ENCODE measurements at places on chromosomes 2 and 18.

DNA sequence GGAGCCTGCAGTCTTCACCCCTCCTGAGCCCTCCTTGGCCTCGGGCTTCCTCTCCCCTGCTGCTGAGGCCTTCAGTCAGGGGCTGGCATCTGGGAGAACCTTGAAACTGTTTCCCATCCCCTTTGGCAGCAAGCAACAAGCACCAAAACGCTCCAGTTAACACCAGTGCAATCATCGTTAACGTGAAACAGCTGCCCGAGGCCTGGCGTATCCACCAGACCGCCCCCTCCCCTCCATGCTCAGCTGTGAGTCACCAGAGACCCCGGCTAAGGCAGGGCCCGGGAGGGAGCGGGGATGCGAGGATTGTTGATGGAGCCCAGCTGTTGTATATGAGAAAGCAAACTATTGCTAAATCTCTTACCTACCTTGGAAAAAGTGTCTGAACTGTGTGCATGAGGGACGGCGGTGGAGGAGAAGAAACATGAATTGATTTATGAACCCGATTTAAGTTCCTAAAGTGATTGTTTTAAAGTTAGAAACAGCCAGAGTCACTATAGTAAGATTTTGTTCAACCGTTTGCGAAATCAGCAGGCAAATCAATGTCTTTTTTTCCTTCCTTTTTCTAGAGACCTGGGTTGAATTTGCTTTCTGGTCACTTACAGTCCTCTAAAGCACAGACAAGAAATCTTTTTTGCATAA lies 5.2 kb downstream of the ZFP36L2 start:
- DNase-seq = peak; percentile 31

DNA sequence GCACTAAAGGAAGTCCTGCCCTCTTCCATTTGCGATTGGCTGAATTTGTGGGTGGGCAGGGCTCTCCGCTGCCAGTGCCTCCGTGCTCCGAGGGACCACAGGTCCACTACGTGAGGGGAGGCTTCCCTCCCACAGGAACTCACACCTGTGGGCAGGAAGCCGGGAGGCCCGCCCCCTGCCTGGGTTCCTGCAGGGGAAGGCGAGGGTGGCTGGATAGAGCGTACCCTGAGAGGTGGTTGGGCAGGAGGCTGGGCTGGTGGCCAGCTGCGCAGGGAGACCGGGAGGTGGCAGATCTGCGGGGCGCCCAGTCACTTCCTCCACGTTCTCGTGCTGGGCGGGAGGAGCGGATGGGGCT lies 47.0 kb upstream of the PTH2R start:
- no peak for DNase-seq

DNA sequence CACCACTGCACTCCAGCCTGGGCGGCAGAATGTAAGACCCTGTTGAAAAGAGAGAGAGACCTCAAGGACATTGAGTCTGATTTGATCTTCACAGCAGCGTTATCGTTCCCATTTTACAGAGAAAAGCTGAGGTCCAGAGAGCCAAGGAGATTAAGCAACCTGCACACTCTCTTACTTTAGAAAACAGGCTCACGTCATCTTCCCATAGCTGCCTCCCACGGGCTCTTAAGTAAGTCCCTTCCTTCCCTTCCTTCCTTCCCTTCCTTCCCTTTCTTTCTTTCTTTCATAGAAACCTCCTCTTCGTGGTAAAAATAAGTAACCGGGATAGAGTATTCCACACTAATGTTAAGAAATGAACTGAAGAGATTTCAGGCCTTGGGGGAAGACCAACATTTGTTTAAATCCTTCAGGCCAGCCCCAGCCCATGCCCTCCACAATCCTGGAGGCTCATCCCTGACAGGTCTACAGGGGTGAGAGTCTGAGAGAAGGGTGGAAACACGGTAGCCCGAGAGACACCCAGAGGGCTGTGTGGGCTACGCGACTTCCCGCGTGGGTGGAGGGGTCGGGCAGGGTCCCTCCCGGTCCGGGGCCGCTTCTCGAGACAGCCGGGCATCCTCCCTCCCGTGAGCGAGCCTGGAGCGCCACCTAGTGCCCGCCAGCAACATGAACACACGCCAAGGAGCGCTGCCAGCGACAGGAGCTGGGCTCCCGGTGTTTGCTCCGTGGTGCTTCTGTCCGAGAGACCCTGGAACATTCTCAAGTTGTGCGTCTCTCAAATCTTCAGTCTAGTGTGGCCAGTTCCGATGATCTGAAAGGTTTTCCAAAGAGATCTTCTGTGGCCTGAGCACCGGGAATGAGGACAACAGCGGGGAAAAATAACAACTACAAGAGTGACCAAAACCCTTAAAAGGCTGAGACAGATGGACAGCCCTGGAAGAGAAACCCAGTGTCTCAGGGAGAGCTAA lies 160.3 kb downstream of the INO80D start:
- DNase-seq = peak; percentile 70

- DNase-seq = peak; percentile 22
These were observed 8.6 kb upstream of the ACYP2 start for GRCh38 chr2:54106631-54107454.

GRCh38 chr18:31099450-31100230 lies 2.6 kb downstream of the DSC2 start:
- no peak for DNase-seq

Data from stimulated activated CD4-positive, alpha-beta T cell treated with anti-CD3 and anti-CD28 coated beads, Interleukin-1b, Interleukin-23, amount 100 ng/mL, for 48 hours (primary cell).